GM10248 (cell line): ENCODE measurements at places on chromosomes 4 and X.

- no peak for DNase-seq
Observed at GRCh38 chr4:138062929-138063328, 179.2 kb downstream of the SLC7A11 start.

DNA sequence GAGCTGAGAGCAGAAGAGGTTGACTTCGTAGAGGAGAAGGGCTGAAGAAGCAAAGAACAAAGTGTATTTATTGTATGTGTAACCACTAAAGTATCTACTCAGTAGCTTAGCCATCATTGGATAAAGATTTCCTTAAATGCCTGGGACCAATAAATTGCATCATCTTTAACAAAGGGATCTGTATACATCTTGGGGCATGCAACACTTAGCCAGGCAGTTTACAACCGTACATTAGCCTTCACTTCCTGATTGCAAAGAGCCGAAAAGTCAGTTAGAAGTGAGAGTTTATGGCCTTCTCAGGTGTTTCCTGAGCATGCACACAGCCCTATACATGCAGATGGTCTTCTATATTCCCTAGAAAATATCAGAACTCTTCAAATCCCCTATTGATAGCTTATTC lies 68.0 kb upstream of the MAGED1 start:
- DNase-seq, result no peak

GRCh38 chr4:173146456-173146855 lies 22.2 kb upstream of the GALNT7 start:
- DNase-seq, result no peak

GRCh38 chr4:165367040-165367439 lies 11.8 kb upstream of the CPE start:
- DNase-seq, result no peak

- no peak for DNase-seq
Observed at GRCh38 chr4:7206911-7207567, 14.7 kb downstream of the SORCS2 start.

DNA sequence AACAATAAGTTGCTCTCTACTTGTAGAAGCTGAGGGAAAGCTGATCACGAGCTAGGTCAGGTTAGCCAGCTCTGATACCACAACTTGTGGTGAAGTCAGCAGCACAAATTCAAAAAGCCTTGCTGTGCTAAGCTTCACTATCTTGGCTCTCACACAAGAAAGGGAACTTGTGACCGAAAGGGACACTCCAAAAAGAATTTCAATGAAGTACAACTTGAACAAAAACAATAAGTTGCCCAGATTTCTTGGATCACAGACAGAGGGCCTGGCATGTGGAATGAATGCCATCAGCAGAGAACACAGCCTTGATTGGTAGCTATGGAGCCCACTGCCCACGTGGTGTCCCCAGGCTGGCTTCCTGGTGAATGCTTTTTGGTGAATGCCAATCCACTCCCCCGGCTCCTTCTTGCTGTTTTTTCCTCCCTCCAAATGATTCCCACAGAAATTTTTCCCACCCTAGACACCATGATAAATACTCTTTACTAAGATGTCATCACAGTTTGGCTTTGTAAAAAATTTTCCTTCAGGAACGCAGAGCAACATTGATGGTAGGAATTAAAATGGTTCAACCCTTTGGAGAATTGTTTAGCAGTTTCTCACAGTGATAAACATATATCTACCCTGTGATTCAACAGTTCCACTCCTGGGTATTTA lies 82.6 kb downstream of the ANXA3 start:
- no peak for DNase-seq

DNA sequence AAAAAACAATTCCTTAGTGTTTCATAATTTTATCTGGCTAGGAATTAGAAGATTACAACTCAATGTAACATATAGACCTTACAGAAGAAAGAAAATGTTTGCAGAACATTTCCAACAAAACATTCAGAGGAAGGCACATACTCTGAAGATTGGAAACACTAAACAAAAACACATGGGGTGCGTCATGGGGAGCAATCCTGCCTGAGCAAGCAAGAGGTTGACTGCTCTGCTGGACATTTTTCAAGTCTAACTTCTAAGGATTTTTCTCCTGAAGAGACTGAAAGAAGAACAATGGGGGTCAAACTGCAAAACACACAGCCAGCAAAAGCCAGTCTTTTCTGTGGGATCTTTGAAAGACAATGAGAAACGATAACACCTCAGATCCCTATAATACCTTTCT lies 182.8 kb downstream of the GUCY2F start:
- DNase-seq, result no peak

DNA sequence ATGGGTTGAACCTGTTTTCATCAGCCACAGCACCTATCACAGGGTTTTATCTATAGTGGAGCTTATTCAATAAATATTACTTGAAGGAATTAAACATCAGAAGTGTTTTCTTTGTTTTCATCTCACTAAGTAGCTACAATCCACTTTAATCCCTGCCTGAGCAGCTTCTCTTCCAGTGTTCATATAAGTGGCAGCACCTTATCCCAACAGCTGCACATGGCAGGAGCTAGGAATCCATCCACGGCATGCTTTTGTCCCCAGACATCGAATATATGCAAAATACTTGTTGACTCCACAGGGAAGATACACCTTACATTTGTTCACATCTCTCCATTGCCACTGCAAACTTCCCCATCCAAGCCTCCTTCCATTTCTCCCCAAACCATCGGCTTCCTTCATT lies 549.8 kb upstream of the FAM241A start:
- DNase-seq, result no peak

- no peak for DNase-seq
Observed at GRCh38 chrX:114201622-114202021, 382.3 kb upstream of the HTR2C start.

- no peak for DNase-seq
Observed at GRCh38 chr4:78509043-78509442, 42.5 kb upstream of the ANXA3 start.

GRCh38 chr4:60857130-60857753 lies 342.9 kb upstream of the ADGRL3 start:
- DNase-seq, result no peak

GRCh38 chr4:153227469-153228075 lies 23.3 kb downstream of the TRIM2 start:
- DNase-seq, result no peak

DNA sequence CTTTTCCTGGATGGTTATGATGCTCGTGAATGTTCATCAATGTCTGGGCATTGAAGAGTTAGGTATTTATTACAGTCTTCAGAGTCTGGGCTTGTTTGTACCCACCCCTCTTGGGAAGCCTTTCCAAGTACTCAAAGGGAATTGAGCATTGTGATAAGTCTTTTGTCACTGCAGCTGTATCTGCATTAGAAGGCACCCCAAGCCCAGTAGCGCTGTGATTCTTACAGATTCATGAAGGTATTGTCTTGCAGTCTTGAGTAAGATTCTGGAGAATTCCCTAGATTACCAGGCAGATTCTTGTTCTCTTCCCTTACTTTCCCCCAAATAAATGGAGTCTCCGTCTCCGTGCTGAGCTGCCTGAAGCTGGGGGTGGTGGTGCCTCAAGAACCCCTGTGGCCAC lies 173.4 kb upstream of the HUWE1 start:
- DNase-seq, result no peak

- DNase-seq, result no peak
Observed at GRCh38 chrX:70176938-70177533, at the start of gene DGAT2L6. Gene DGAT2L6, plus strand, starts transcription at chrX:70177483. Its CDS starts 100 bp downstream, at chrX:70177583.

- no peak for DNase-seq
Observed at GRCh38 chrX:5650904-5651303, 577.8 kb downstream of the NLGN4X start.

- DNase-seq, result peak; percentile 50
Observed at GRCh38 chr4:125313497-125313896, 1.3 kb upstream of the FAT4 start.

- DNase-seq, result peak; percentile 80
Observed at GRCh38 chrX:48071064-48071985, at the start of gene ZNF630. Gene ZNF630, minus strand, starts transcription at chrX:48071640. Its CDS starts 4,754 bp downstream, at chrX:48066886.

DNA sequence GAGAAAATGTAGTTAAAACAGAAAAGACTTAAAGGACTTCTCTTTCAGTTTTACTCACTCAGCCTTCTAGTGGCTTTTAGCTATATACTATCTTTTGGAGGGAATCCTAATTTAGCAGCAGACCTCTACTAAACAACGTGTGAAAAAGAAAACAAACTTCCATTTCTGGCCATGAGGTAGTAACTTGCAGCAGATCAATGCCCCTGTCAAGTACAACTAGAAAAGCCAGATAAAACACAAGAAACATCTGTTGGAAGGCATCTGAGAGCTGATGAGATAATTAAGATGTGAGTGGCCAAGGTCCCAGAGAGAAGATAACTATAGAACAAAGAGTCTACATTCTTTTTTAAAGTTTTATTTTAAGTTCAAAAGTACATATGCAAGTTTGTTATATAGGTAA lies 101.7 kb downstream of the CORIN start:
- DNase-seq, result no peak
